HT-29 (cell line): ENCODE measurements at places on chromosomes 7 and 10.

DNA sequence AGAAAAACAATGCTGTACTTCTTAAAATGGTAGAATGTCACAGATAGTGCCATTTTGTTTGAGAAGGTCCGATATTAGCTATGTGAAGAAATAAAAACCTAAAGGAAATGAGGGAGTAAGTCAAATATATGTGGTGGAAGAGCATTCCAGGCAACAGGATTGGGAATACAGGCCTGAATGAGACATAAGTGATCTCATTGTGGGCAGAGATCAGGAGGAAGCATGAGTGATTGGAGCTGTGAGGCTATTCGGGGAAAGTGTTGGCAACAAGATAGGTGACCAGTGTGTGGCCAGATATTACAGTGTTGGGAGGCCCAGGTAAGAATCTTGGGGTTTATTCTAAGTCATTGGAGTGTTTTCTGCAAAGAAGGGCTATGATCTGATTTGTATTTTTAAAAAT lies 41.3 kb upstream of the AGMO start:
- DNase-seq = no peak

DNA sequence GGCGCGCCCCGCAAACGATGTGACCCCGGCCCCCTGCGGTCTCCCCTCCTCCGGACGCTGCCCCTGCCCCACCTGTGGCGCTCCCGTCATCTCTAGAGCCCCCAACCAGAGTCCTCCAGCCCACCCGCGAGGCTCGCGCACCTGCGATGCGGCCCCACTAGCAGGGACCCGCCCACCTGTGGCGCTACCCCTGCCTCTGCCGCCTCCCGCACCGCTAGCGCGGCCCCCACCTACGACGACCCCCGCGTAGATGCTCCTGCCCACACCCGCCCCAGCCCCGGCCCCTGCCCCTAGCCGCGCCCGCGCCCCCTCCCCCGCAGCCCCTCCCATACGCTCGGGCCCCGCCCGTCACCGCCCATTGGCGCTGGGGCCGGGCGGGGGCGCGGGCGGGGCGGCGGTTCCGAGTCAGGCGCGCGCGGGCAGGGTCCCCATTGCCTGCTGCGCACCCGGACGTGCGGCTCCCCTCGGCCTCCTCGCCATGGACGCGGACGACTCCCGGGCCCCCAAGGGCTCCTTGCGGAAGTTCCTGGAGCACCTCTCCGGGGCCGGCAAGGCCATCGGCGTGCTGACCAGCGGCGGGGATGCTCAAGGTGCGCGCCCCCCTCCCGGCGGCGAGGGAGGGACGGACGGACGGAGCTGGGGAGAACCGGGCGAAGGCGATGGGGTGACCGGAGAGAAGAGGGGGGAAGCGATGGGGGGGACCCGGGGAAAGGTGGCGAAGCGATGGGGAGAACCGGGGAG lies at the start of gene PFKP:
Gene PFKP, plus strand, starts transcription at position 431 of the 741 bp plus-strand sequence. Its CDS starts 48 bp downstream, at position 479.
- DNase-seq = no peak

DNA sequence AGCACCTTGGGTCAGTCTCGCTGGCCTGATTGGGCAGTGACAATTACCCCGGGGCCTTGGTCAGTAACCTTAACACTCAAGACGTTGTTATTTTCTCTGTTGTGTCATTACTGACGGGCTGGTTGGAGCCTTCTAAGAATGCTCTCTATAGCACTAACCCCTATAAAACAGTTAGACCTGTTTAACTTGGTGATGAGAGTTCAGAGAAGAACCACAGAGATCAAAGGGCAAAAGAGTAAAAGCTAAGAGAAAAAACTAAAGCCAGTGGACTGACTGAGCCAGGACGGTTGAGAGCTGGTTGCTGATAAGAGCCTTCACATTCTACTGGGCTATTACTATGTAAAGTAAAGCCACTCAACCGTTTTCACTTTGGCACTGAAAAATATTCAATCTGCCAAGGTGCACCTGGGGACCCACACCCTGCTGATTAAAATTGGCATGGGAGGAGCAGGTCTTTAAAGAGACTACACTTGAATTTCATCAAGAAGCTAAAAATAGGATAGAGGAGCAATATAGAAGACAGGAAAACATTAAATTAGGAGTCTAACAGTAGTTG lies 13.6 kb upstream of the ITGB1 start:
- peak; percentile 66 for DNase-seq

GRCh38 chr10:98477861-98478260 lies 31.1 kb upstream of the HPS1 start:
- no peak for DNase-seq

- DNase-seq = no peak
Observed at GRCh38 chr7:46454816-46455215, 533.7 kb upstream of the IGFBP3 start.

GRCh38 chr7:158750702-158751101 lies 46.1 kb upstream of the NCAPG2 start:
- DNase-seq = no peak

- no peak for DNase-seq
Observed at GRCh38 chr7:111711426-111712065, 149.3 kb upstream of the IMMP2L start.

DNA sequence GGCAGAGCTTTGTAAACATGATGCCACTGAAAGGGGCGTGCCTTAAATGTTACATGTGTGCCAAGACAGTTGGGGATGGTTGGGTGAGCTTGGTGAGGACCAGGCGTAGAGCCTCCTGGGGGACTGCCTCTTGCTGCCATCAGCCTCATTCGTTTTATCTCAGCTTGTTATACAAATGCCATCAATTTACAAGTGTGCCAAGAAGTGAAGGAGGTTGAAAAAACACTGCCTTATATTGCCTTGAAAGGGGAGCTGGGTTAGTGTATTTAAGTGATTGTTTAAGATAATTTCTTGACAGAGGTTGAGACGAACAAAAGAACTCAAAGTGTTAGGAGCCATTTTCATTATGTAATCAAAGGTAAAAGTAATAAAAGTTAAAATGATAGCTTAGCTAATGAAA lies 354.7 kb downstream of the PHTF2 start:
- DNase-seq = no peak

GRCh38 chr7:92750447-92750839 lies 85.9 kb downstream of the CDK6 start:
- DNase-seq = no peak

DNA sequence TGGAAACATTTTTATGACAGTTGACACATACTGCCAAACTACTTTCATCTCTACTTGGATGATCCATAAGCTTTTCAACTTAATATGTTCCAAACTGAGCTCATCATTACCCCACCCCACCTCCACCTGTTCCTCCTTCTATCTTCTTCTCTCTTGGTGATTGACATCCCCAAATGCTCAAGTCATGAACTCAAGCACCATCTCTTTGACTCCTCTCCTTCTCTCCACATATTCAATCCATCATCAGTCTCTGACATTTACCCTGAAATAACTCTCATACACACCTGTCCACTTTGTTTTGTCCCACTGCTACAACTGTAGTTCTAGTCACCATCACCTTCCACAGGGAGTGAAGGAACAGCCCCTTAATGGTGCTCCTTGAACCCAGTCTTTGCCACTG lies 43.3 kb downstream of the SGCE start:
- no peak for DNase-seq

DNA sequence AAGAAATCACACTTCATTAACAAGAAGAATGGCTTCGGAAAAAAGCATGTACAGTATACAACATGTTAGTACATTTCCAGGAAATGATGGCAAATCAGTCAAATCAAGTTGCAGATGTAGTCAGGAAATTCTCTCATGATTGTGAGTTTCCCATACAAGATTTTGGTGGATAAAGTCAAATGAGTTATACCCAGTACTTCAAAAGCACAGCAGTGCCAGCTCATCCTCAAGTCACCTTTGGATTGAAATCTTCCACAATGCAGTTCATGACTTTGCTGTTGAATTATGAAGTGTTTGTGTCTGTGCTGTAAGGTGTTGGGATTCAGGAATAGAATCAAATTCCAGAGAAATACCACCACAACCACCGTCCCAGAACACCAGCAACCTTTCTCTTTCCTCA lies 301.3 kb upstream of the BMPER start:
- DNase-seq = no peak

DNA sequence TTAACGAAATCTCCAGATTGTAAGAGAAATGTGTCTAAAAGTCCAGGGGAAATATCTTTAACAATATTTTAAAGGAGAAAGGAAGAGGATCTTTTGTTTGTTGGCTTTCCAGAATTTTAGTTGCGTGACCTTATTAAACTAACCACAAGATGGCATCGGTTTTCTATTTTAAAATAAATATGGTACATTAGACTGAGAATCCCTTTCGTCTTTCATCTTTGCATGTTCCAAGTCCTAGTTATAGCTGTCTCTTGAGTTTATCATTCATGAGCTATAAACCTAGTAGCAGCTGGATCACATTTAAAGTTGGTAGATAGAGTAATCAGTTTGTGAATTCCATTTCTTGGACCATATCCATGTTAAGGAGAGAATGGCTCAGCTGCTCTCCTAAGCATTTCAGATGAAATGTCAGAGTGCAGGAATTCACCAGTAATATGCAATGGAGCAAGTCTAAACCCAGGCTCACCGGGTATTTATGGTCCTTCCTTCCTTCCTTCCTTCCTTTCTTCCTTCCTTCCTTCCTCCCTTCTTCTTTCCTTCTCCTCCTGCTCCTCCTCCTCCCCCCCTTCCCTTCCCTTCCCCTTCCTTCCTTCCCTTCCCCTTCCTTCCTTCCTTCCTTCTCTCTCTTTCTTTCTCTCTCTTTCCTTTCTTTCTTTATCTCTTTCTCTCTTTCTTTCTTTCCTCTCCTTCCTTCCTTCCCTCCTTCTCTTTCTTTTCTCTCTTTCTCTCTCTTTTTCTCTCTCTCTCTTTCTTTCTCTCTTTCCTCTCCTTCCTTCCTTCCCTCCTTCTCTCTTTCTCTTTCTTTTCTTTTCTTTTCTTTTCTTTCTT lies 57.8 kb upstream of the RAB18 start:
- peak; percentile 34 for DNase-seq
